ENCODE measurements at places on chromosomes 5 and 9. TPM values are rescaled to one million over a fixed set of nuclear protein-coding genes. Genes with fewer than 3 reads are reported as not detected.

DNA sequence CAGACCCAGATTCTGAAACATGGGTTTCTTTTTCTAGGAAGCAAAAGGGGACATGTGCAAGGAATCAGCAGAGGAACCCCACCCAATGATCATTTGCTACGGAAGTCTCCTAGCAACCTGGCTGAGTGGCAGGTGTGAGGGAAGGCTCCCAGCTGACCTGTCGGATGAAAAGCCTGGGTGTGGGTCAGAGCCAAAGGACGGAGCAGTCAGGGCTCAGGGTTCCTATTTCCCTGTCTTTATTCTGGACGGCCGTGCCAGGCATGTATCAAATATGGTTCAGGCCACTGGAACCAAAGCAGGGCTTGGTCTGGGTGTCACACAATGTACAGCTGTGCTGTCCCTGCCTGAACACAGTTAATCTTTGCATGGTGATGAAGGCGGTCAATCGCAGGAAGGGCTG is 20.1 kb downstream of the STK10 start:
- DNase-seq = no peak

- DNase-seq = no peak
Measured at GRCh38 chr5:16378762-16379161, 86.8 kb downstream of the ZNF622 start.

GRCh38 chr9:97053717-97054116 is 14.8 kb upstream of the CTSV start:
- DNase-seq = no peak

DNA sequence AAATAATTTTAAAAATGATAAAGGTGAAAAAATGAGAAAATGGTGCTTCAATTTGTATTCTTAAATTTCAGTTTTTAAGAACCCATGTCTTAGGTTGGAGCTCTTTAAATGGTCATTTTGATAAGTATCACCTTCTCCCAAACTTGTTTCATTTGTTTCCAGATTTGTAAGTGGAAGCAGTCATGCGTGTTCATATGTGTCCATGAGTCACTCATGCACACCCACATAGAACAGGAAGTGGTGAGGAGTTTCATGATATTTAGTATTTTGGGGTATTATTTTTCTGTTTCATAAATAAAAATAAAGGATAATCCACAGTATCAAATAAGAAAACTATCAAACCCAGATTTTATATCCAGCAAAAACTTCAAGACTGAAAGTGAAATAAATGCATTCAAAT is 570.4 kb upstream of the ST8SIA4 start:
- DNase-seq = no peak

- DNase-seq = no peak
Measured at GRCh38 chr9:32292611-32293010, 91.8 kb upstream of the ACO1 start.

- DNase-seq = no peak
Measured at GRCh38 chr5:172345881-172346280, 62.3 kb upstream of the UBTD2 start.

- no peak for DNase-seq
Measured at GRCh38 chr9:116991051-116991450, 303.9 kb downstream of the TRIM32 start.

- no peak for DNase-seq
Measured at GRCh38 chr5:59591162-59591561, 302.4 kb downstream of the PDE4D start.

GRCh38 chr5:72293495-72294055 is 26.5 kb downstream of the MRPS27 start:
- no peak for DNase-seq

GRCh38 chr5:143889986-143890385 is 78.0 kb downstream of the HMHB1 start:
- DNase-seq = no peak

DNA sequence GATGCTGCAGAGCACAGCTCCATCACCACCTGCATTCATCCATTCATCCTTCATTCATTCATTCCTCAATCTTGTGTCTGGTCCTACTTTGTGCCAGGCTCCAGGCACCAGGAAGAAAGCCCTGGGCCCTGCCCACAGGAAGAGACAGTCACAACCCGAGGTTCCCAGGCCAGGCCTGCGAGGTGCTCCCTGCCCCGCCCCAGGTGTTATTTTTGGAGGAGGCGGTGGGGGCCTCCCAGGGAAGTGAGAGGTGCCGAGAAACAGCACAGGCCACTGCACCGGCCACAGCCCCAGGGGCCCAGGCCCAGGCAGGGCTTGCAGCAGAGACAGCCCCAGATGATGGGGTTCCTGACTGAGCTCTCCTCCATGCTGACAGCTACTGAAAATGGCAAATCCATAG is 33.4 kb downstream of the VAV2 start:
- no peak for DNase-seq

GRCh38 chr5:77492653-77493000 is 511 bp upstream of the WDR41 start:
- no peak for DNase-seq

GRCh38 chr5:65882278-65882677 is 44.1 kb upstream of the ERBIN start:
- DNase-seq = no peak

- no peak for DNase-seq
Measured at GRCh38 chr9:7439355-7439995, 360.1 kb downstream of the DMAC1 start.

GRCh38 chr5:1687301-1687970 is 112.2 kb downstream of the MRPL36 start:
- DNase-seq = no peak

DNA sequence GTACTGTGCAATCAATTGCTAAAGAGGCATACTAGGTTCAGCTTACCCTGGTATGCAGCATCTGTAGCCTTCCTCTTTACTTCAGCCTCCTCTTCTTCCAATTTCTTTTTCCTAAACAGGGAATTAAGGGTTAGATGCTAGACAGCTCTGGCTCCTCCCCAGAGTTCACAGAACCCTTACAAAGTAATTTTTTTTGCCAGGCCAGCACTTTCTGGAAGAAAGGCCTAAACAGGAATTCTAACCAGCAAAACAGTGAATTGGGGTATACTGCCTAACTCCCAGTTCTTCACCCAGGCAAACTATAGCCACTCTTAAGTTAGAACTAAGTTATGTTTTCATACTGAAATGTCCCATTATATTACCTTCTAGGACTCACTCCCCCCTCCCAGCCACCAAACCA is 8.1 kb downstream of the BRD8 start:
- DNase-seq = no peak

- no peak for DNase-seq
Measured at GRCh38 chr5:6868171-6868570, 154.9 kb downstream of the TENT4A start.

DNA sequence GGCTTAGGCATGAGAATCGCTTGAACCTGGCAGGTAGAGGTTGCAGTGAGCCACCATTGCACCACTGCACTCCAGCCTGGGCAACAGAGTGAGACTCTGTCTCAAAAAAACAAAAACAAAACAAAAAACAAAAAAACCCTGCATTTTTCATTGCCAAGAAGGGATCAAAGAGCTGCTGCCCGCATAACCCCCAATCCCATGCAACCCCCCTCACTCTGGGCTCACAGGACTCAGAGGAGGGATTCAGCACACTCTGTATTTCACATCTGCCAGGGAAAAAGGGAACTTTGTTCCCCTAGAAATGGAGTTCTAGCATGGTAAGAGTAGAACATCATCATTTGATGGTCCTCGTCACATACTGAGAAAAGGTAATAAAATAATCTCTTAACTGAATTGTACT is 153.9 kb upstream of the GNA14 start:
- no peak for DNase-seq

DNA sequence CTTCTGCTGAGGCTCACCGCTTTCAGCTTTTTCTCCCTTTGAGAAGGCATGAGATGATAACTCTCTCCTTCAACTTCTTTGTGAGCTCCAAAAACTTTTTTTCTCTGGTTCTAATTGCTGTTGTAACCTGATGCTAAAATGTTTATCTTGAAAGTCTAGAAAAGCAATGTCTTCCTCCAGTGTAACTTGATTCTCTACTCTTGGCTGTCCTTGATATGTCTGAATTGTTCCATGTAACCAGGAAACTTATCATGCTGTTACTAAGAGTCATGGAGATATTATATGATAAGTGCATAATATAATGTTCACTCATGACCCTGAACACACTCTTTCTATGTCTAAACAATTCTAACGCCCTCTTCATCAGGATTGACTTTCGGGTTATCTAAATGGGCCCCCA is 128.0 kb upstream of the ABCA1 start:
- DNase-seq = no peak

- no peak for DNase-seq
Measured at GRCh38 chr5:123545506-123545905, 33.5 kb downstream of the CSNK1G3 start.

GRCh38 chr5:73153513-73153912 is 19.5 kb upstream of the TMEM174 start:
- DNase-seq = no peak

GRCh38 chr5:167638816-167639215 is 652.6 kb upstream of the WWC1 start:
- no peak for DNase-seq

- DNase-seq = no peak
Measured at GRCh38 chr5:9037048-9037447, 508.8 kb downstream of the SEMA5A start.

GRCh38 chr5:2912741-2913140 is 161.3 kb upstream of the IRX2 start:
- DNase-seq = no peak

GRCh38 chr5:155471027-155471426 is 457.5 kb downstream of the KIF4B start:
- no peak for DNase-seq

CDC20B gene
- total RNA-seq = not detected

IFNK gene
- not detected for total RNA-seq

ASTN2 gene
- 3.8 TPM for total RNA-seq

PCDHGA6 gene
- total RNA-seq = 3.9 TPM

FCN2 gene
- not detected for total RNA-seq

PCDHGC4 gene
- 1.8 TPM for total RNA-seq

ANKH gene
- 67.2 TPM for total RNA-seq

NDST1 gene
- 143 TPM for total RNA-seq

LRRC19 gene
- 0.64 TPM for total RNA-seq

C5orf52 gene
- total RNA-seq = not detected

KIF4B gene
- 0.17 TPM for total RNA-seq
